COR-L47 (cell line): ENCODE measurements at places on chromosomes 2 and 18.
A peak's percentile ranks its signal among the peaks of the same experiment; 100 is the strongest.

- no peak for DNase-seq
Measured at GRCh38 chr2:232377841-232378734, 463 bp upstream of the ALPP start.

GRCh38 chr18:74745633-74746403, 148.1 kb downstream of the ZNF407 start:
- no peak for DNase-seq

- DNase-seq: no peak
Measured at GRCh38 chr2:133040170-133040569, 370.2 kb upstream of the LYPD1 start.

- no peak for DNase-seq
Measured at GRCh38 chr2:231204146-231204545, 5.7 kb downstream of the ARMC9 start.

- DNase-seq: no peak
Measured at GRCh38 chr2:158214431-158214830, 112.8 kb downstream of the UPP2 start.

DNA sequence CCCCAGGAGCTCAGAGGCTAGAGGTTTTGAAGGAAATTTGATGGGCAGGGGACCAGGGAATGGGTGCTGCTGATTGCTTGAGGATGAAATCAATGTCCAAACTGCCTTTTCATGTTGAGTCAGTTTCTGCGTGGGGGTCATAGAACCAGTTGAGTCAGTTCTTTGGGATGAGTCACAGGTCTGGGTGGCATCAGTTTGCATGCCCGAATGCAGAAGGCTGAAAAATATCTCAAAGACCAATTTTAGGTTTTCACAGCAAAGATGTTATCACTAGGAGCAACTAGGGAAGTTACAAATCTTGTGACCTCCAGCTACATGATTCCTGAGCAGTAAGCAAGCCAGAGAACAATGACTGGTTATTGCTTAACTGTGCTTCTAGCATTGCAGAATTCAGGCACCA, 1135.1 kb upstream of the CRIM1 start:
- DNase-seq: no peak

DNA sequence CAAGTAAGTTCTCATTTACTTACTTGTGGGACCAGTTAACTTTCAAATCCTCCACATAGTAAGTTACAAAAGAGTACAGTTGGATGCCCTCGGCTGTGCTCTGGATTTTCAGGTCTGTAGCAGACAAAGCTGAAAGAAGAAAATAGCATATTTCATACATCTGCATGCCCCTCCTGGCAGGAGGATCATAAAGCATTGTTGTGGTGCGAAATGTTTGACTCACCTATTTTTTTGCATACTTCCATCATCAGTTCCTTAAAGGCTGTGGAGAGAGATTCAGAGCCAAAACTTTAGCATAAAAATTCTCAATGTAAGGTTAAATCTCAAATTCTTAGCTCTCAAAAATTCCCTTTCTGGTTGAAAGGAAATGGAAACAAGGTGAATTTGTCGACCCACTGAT, 70.8 kb upstream of the LPIN2 start:
- DNase-seq: no peak

- no peak for DNase-seq
Measured at GRCh38 chr2:144183727-144184126, 336.2 kb downstream of the ZEB2 start.

DNA sequence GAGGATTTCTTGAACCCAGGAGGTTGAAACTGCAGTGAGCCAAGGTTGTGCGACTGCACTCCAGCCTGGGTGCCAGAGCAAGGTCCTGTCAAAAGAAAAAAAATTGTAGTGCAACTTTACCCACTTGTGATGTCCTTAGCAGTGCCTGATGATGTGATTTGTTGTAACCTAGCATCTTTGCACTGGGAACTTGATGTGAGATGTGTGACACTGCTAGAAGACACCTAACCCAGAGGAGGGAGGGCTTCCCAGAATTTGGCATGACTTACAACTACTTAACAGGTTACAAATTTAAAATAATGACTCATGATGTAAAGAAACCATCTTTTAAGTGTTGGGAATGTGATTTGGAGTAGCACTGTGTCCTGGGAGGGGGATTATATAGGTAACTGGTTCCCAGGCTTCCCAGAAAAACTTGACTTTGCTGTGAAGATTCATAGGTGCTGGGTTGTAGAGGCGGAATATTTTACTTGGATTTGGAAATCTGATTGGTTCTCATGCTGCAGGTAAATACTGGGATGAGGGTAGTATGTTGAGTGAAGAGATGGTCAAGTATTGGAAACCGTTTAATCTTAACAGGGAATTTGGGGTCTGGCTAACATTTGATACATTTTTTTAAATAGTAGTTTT, 3.7 kb downstream of the EEF1B2 start:
- no peak for DNase-seq

- no peak for DNase-seq
Measured at GRCh38 chr2:224997802-224998201, 44.5 kb downstream of the DOCK10 start.

- no peak for DNase-seq
Measured at GRCh38 chr2:232537499-232537898, 2.0 kb upstream of the CHRNG start.

DNA sequence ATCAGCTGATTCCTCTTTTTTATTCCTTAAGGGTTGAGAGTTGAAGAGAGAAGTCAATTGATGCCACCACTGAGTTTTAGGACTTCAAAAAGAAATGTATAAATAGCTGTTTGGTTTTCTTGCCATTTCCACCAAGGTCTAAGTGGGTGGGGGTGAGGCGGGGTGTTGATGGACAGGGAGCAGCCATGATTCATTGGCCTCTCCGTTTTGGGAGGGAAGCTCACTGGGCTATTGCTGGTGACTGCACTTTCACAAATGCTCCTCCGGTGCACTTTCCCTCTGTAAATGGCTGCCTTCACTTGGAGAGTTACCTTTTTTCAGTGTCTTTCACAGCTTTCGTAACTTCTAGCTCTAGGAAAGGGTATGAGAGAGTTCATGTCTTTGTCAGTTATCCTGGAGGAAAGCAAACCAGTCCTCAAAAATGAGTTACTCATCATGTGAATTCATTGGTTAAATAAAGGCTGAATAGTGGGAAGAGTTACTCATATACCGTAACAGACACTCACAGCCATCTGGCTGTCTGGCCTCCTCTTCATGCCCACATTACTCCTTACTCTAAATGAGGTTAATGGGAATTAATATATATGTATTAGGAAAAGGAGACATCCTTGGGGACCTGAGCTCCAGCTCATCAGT, 17.4 kb upstream of the CTAGE1 start:
- DNase-seq: no peak

DNA sequence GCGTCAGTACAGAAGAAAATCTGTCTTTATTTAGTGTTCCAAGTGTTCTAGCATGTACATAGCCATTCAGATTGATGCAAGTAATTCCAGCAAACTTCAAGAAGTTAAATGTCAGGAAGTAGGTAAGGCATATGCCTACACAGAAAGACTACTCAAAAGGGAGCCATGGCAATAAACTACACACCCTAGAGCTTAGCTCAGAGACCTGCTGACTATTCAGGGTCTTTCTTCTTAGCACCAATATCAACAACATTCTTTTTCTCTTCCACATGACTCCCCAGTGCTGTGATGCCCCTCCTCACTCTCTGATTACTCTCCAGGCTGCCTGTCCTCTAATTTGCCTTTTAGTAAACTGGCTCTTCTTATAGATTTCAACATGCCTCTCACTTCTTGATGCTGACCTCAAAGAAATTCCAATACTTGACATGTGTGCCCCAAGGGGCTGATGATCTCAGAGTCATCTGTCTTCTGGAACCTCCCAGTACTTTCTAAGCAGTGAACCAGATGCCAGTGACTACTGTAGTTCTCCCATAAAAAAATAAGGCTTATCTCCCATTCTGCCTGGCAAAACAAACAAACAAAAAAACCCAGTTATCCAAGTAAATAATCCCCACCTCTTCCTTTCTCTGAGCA, 909.2 kb upstream of the FANCL start:
- DNase-seq: no peak

- DNase-seq: no peak
Measured at GRCh38 chr2:221276033-221276432, 296.1 kb downstream of the EPHA4 start.

- no peak for DNase-seq
Measured at GRCh38 chr18:32371384-32371783, 99.3 kb downstream of the GAREM1 start.

DNA sequence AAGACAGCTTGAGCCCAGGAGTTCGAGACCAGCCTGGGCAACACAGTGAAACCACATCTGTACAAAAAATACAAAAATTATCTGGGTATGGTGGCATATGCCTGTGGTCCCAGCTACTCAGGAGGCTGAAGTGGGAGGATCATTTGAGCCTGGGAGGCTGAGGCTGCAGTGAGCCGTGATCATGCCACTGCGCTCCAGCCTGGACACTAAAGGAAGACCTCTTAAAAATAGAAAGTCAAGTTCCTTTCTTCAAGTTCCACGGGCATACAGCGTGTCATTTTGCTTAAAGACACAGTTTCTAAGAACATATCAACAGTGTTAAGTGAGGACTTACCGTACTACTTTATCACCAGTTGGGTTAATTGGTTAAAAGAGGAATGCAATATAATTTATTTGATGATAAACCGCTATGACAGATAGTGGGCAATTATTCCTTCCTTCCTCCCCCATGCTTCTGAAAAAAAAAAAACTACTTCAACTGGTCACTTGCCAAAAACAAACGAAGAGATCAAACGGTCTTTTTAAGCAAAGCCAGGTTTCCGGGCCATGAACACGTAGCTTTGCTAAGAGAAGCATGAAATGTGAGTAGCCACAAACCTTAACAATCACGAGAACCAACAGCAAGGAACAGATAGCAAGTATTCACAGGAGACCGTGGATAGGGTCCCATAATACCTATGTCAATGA, 21.4 kb downstream of the AP1S3 start:
- DNase-seq: no peak

- peak; percentile 15 for DNase-seq
Measured at GRCh38 chr2:43024515-43025011, 201.8 kb downstream of the ZFP36L2 start.

DNA sequence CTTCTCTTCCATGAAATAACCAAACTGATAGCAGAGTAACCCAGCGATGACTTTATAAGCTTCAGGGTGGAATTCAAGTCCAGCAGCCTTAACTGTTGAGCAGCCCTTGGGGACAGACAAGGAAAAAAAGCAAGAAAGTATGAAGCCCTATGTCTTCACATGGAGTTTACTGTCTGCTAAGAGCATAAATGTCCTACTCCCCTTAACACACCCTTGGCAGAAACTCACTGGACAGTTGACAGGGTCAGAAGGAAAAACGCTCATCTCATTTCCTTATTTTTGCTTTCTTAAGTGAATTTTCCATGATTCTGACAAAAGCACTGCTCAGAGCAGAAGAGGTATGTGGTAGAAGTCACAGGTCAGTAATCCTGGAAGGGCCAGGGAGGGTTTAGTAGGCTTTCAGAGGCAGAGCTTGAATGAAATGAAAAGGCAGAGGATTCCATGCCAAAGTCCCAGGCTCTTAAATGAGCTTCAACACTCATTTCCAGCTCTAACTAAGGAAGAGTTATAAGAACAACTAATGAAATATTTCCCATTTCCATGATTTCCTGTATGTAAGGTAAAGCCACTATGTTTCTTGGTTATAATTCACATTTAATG, 683.3 kb upstream of the KLHL29 start:
- DNase-seq: no peak

GRCh38 chr2:119174216-119174992, 15.9 kb upstream of the C1QL2 start:
- peak; percentile 13 for DNase-seq

GRCh38 chr2:180943275-180943674, 37.1 kb upstream of the UBE2E3 start:
- no peak for DNase-seq

DNA sequence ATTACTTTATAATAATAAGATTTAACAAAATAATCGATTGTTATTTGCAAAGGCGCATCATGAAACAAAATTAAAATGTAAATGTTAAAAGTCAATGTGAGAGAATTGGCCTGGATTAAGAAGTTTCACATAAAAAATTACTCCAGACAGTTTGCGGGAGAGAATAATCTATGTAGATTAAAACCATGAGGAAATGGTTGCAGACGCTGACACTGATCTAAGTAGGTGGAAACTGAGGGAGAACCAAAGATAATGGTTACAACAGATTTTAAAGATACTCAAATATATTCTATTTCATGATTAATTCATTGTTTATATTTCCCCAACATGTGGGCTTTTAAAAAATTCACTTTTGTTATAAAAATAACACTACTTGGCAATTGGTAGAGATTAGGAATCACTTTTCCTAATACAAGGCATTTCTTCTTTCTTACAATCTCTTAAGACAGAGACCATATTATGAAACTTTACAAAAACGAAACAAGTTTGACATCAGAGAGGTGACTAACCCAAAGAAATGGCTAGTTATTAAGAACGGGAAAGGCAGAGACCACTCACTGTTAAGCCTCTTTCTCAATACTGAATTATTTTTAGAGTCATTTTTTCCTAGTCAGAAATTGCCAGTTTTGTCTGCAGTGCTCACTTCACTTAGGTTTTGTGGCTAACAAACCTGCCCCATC, 1.6 kb downstream of the KANSL1L start:
- no peak for DNase-seq

DNA sequence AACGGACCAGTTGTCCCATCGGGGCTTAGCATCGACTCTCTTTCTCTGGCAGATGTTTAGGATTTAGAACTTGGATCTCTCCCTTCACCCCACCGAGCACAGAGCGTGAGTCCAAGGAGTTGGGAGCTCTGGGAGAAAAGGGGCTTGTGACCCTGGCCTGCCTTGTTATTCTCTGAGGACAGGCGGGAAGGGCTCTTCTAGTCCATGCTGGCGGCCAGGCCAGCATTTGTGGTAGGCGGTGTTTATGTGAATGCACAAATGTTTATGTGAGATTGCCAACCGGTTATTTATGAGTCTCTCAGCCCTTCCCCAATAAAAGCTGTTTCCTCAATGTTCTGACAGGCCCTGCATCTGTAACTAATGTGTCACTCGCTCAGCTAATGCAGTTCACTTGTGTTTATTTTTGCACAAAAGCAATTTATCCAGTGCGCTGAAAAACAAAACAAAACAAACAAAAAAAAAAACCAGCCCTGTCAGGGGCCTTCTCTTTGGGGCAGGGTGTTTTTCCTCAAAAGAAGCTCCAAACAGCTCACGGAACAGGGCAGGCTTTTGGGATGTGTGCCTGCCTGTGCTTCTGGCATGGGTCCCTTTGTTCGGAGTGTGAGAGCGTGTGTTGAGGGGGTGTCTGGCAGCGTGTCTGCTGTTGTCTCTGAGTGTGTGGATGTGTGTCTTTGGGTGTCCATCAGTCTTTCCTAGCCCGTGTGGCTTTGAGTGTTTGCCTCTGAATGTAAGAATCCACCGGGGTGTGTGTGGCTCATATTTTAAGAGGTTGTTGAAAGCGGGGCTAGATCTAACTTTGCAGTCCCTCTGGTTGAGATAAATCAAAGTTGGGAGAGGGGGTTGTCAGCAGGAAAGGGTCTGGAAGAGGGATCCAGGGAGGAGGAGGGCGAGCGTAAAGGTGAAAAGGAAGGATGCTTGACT, 52.8 kb upstream of the HAAO start:
- no peak for DNase-seq
